ENCODE measurements at places on chromosomes 2 and 18.

DNA sequence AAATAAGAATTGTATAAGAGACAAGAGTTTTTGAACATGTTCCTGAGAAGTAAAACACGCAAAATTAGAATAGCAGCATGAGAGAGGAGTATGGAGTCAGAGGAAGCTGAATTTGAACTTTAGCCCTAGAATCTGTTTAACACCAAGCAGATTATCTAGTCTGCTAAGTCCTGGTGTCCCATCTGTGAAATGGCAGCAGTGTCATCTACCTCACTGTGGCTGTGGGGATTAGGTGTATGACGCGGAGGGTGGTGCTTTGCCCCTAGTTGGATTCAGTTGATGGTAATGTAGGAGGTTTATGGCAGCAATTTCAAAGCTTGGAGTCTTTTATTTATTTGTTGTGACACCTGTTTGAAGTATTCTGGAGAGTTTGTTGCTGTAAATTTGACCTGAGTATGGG is 79.2 kb downstream of the ZNF532 start:
- no peak for DNase-seq

- DNase-seq = no peak
Measured at GRCh38 chr2:120305296-120305695, 40.6 kb upstream of the INHBB start.

GRCh38 chr2:141524777-141525176 is 606.0 kb downstream of the LRP1B start:
- DNase-seq = no peak

DNA sequence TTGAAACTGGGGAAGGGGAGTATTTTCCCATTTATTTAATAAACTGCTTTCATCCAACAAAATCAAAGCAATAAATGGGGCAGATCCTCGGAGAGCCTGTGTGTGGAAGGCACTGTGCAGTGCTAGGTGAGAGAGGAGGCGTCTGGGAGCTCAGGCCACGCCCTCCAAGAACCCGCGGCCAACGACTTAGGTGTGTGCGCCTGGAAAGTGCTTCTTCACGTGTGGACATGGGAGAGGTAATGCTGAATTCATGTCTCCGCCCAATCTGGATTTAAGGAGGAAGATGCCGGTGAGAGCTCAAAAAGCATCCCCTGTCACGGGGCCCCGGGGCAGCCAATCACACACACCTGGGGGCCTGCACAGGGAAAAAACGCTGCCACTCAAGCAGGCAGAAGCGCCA is 77.4 kb downstream of the HDAC4 start:
- no peak for DNase-seq

DNA sequence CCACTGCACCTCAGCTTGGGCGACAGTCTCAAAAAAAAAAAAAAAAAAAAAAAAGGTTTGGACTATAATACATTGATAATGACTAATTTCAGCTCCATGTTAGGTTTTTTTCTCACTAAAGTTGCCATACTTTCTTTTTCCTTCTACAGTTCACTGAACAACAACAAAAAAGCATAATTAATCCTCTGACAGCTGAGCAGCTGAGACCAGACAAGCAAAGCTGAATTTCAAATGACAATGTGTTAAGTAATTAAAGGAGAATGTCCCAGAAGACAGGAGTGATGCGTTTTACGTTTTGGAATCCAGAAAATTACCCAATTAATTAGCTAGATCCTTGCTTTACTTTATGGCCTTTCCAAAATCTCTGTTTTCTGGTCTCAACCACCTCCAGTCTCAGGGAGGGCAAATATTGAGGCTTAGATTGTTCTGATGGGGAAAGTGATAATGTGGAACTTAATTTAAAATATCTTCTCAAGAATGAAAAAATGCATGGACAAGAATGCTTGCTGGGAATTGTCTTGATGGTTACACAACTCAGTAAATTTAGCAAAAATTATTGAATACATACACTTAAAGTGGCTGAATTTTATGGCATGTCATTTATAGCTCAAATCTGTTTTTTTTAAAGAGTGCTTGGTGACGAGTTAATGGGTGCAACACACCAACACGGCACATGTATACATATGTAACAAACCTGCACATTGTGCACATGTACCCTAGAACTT is 17.4 kb upstream of the RMDN2 start:
- DNase-seq = no peak

DNA sequence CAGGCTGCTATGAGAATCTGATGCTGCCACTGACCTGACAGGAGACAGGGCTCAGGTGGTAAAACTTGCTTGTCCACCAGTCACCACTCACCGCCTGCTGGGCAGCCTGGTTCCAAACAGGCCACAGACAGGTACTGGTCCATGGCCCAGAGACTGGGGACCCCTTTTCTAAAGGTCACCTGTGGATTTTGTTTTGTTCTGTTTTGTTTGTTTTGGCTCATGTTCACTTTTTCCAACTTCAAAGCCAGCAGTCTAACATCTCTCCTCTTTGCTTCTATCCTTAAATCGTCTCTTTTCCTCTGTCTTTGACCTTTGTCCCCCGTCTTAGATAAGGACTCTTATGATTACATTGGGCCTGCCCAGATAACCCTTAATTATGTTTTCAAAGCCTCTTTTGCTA is 3.3 kb upstream of the CERKL start:
- DNase-seq = no peak

DNA sequence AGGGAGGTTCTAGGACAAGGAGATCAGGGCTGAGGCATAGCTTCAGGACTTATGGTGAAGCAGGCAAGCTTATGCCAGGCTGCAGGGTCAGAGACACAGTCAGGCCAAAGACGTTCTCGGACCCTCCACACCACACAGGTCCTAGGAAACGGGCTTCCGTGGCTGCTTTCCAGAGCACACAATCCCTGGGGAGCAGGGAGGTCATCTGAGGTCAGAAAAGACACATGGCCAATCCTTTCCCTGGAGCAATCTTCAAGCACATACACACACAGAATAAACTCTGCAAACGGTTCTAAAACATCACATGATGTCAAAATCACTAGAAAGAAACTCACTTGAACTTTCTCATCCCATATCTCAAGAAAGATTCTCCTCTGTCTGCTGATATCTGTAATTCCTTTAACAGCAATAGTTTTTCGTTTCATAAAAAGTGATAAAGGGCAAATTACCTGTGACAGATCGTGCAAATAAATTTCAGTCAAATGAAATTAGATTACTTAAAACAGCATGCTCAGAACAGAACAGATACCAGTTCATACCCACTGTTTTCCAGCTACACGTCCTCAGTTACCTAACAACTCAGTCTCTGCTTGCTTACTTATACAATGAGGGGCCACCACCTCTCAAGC is 63.9 kb downstream of the MBOAT2 start:
- DNase-seq = no peak

- DNase-seq = no peak
Measured at GRCh38 chr2:103529798-103530502, 768.1 kb downstream of the TMEM182 start.

DNA sequence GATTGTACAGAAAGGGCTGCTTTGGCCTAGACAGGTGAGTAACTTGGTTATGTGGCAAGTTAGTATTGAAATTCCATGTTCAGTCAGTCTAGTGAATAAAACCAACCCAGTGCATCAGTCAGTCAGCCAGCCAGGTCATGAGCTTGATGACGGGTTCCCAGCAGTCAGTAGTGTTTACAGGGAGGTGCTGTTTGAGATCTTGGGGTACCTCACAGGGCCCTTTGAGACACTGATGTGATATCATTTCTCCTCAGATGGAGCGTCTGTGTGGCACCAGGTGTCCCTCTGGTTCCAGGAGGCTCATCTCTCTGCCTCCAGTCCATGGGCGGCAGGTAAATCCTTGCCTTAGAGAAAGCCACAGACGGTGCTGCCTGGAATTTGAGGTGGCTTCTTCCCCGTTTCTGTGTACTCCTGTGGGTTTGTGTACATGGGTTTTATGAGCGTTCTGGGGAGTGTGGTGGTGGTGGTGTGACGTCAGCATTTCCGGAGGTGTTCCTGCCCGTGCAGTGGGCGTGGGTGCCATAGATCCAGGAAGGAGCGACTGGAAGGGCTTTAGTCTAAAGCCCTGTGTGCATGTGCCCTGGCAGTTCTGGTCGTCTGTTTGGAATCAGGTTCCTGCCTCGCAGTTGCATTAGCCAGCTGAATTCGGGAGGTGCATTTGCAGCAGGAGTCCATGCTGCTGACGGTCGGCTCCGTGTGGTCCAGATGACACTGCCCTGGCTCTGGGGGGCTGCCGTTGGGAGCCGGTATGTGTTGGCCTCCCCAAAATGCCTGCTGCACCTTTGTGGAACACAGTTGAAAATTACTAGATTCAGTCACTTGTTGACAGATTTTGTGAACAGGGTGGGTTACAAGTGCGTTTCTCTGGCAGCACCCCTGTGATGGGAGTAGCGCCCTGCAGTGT is 2.1 kb downstream of the CTDP1 start:
- peak; percentile 41 for DNase-seq

- DNase-seq = no peak
Measured at GRCh38 chr2:231519975-231520555, 10.2 kb downstream of the NMUR1 start.

DNA sequence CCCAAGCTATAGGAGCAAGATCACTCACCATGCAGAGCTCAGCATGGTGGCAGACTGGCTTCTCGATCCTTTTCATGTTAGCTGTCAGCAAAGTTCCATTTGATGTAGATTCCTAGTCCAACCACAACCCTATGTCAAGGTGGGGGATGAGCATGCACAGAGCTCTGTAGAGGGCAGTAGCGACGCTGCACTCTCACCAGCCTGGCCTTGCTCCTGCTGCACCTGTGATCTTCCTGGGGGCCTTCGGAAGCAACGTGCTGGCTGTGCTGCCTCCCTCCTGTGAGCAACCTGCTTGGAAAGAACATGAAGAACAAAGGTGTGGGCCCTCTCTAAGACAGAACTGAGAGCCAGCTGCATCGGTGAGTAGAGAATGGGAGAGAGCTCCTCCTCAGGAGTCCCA is 479.4 kb upstream of the MYT1L start:
- no peak for DNase-seq

GRCh38 chr2:887639-888038 is 63.0 kb upstream of the SNTG2 start:
- DNase-seq = no peak

- DNase-seq = no peak
Measured at GRCh38 chr18:73752546-73752945, 395.1 kb downstream of the FBXO15 start.

DNA sequence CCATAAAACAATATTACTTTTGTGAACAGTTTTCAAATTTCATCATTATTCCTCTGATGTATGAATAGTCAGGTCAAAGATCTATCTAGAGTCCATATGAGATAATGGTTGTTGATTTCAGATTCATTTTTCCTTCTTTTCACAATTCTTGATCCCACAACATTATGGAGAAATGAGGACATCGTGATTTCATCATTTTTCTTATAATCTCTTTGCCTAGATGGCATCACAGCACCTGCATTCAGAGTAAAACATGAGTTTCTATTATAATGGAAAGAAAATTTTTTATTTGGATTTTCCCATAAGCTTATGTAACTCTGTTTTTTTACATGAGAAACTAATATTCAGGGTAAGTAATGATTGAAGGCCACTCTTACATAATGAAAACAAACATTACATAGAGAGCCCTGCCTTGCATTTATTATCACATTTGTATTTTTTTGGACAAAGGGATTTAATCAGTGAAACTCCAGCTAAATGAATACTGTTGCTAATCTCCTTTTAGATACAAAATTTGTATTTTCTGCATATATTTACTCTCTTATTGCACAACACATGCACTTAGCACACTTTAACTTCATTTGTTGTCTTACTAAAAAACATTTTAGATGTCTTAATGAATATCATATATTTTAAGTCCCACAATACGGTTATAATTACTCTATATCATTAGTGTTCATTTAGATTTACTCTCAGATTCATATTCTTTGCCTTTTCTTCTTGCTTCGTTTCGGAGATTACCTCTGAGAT is 188.4 kb upstream of the KYNU start:
- DNase-seq = no peak

DNA sequence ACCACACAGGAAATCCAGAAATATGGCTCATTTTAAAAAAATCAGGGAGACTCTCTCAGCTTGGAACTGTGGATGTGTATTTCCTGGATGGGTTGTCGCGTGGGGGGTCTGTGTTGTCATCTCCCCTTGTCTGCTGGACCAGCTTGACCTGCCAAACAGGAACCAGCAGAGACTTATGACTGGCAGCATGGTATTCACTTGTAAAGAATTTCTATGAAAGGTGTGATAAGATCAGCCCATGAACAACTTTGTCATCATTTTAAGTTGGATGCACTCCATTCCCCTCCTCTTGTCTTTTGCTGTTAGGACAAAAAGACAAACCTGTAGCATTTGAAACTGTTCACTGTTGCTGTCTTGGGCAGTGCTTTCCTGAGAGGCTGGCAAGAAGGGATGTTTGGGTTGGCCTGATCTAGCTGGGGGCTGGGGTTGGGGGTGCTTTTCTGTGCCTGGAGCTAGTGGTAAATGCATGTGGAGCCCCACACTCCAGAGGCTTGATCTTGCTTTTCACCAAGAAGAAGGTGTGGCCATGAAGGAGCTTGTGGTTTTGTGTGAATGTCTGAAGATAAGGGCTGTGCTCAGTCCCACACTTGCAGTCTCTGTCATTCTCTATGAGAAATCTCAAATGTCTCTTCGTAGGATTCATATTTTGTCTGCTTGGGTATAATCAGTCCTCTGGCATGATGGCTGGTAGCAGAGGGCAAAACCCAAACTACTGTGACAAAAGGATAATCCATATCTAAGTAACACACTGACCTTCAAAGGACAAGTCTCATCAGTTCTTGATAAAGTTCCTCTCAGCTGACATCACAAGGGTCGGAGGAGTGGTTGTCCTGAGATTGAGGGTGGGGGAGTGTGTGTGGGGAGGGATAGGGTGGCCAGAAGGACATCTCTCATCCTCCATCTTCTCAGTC is 39.0 kb downstream of the RALB start:
- no peak for DNase-seq

DNA sequence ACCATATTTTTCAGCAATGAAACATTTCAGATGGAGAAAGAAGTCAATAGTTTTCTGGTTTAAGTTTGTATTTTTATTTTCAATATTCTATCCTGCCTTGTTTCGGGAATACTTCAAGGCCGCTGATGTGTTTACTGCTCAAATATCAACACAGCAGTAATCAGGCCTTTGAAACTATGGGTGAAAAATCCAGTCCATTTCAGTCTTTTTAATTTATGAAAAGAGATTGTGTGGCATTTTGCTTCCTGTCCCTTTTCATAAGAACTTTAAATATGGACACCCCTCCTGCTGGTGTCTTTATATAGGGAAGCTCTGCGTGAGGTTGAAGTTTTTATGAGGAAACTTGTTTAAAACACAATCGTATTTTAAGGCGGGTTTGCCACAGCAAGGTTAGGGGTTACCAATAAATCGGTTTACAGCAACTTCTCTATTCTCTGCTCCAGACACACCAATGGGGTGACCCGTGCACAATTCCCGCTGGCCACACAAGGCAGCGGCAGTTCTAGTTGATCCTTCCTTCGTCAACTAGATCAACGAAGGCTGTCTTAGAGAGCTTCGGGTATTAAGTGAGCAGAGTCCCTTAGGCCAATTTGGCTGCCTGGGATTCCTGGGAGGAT is 1.2 kb upstream of the TANC1 start:
- no peak for DNase-seq

Data from stimulated activated CD8-positive, alpha-beta memory T cell treated with anti-CD3 and anti-CD28 coated beads, Interleukin-7, amount 100 ng/mL, for 1 hour (primary cell).